ENCODE measurements at places on chromosomes 7 and 10.

- no peak for DNase-seq
Observed at GRCh38 chr7:13179775-13180523, 492.5 kb downstream of the ARL4A start.

DNA sequence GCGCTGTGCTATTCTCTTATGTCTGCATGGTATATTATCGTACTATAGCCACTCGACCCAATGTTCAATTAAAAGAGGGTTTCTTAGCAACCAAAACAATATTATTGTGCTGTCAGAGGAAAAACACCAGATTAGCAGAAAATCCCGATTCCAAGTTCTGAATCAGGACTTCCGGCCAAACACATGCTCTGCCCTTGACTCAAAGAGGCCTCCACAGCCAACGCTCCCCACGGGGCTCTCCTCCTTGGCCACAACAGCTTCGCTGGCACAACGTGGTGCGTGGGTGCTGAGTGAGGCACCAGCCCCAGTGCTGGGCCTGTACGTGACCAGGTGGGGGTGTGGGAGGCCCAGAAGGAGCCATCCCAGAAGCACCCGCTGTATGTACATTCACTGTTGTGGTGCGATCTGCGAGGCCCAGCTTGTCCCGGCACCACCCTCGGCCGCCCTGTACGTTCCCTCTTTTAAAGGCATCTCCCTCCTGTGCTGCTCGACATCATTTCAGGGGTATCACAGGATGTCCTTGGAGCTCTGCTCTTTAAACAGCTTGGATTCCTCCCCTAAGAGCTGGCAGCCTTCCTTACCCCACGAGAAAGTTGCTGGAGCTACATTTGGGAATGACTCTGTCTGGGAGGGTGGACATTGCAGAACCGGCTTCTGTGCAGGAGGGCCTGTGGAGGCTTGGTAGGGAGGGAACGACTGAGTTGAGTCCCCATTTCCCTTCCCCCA is 736.2 kb downstream of the PARD3 start:
- no peak for DNase-seq

DNA sequence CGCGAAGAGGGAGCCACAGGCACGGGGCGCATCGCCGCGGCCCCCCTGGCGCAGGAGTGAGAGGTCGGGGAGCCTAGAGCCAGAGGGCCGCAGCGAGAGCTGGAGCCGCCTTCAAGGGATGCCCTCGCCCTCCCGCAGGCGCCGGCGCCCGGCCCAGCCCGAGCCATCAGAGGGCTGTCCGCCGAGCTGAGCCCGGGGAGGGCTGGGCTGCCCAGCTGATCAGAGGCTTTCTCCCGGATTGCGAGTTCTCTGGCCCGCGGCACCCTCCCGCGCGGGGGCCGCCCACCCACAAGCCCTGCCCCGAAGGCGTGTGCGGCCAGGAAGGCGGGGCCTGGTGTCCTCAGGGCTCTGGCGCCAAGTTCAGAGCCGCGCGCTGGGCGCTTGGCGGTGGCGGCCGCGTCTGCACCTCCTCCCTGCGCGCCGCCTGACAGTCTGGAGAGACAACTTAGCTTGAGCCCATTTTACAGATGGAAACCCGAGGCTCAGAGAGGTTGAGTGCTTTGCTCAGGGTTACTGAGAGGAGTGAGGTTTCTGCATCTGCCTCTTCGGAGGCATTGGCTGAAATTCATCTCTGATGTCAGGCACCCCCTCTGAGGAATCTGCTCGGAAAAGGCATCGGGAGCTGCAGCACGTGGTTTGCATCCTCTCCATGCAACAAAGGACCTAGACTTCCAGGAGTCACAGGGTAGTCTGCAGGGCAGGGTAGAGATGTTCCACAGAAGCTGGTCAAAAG is 3.8 kb upstream of the ANTXRL start:
- DNase-seq: peak; percentile 91

- no peak for DNase-seq
Observed at GRCh38 chr7:50209461-50210135, 94.9 kb upstream of the IKZF1 start.

DNA sequence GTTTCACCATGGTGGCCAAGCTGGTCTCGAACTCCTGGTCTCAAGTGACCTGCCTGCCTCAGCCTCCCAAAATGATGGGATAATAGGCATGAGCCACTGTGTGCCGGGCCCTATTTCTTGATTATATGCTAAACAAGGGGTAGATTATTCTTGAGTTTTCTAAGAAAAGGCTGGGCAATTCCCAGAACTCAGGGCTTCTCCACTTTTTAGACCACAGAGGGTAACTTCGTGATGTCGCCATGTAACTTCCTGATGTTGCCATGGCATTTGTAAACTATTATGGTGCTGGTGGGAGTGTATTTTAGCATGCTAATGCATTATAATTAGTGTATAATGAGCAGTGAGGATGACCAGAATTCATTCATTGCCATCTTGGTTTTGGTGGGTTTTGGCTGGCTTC is 35.8 kb downstream of the OTUD1 start:
- no peak for DNase-seq
